ENCODE measurements at places on chromosomes 12 and 14.

- no peak for DNase-seq
Observed at GRCh38 chr14:77660754-77661153, 44.3 kb upstream of the SPTLC2 start.

DNA sequence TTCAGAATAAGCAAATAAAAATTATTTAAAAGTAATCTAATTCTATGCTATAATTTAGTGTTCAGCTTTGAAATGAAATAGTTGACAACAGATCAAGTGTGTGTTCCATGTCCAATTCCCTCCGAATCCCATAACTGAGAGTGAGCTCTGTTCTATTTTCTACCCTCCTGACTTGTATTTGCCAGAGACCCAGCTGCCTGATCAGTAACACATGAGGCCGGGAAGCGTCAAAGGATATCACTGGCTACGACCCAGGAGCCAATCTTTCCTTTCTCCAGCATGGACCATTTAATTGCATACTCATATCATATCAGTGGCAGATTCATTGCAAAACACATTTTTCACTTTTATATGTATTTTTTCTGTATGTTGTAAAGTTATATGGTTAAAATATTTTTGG lies 108.8 kb upstream of the TSPAN8 start:
- no peak for DNase-seq

DNA sequence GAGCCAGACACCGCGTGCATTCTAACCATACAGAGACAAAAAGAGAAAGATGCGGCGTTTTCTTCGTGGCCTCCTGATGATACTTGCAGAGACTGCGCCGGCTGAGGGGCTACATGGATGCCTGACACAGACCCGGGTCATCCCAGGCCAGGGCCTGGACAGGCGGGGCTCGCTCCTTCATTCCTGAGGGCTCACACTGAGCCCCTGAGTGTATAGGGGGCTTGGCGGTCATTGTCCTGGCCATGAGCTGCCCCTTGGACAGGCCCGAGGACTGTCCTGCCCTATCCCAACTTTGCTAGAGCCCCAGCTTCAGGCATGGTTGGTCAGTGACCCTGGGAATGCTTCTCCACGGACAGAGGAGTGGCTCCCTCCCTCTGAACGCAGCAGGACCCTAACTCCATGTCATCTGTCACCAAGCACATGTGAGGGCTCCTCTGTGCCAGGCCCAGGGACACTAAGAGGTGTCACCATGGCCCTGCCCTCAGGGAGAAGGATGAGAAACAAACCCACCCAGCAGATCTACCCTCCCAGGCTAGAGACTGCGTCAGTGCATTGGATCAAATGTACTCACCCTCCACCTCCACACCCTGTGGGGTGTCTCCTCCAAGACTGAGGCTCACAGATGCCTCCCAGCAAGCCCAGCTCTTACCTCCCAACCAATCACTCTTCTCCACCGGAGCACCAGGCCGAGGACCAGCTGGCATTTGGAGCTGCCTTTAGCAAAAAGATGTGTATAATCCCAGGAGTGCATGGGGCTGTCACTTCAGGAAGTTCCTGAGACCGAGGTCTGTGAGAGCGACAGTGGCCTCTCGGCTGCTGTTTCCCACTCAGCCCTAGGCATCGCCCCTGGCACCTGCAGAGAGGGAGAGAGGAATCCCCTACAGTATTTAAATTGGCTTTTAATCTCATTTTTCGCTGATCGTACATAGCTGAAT lies 102.7 kb downstream of the DICER1 start:
- DNase-seq = no peak

- DNase-seq = no peak
Observed at GRCh38 chr14:56224691-56225681, 106.8 kb downstream of the PELI2 start.

DNA sequence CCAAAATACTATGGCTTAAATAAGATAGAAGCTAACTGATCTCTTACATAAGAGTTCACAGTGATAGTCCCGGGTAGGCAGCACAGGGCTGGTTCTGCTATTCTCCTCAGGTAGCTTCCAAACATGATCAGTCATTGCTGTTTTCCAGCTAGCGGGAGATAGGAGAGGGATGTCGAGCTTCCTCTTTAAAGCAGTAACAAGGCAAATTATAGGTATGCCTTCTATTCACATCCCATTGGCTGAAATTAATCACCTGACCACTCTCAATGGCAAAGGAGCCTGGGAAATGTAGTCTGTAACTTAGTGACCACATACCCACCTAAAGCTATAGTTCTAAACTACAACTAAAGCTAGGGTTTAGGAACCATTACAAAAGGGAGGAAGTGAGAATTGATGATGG lies 34.5 kb upstream of the VRK1 start:
- peak; percentile 53 for DNase-seq

DNA sequence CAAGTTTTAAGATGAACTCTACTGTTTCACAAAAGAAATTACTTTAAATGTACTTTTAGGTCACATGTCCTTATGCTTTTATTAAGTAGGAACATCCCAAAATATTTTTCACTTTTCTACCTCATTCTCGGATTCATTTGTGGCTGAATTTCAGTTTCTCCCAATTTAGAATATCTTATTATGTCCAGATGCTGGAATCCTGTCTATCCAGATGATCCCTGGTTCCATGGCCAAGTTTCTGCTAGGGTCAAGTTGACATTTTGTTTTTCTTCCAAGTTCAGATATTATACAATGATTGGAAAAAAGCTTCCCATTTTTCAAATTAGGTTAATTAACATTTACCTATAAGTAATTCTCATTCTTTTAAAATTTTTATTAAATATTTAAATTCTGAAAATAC lies 181.8 kb upstream of the SLC16A7 start:
- no peak for DNase-seq

DNA sequence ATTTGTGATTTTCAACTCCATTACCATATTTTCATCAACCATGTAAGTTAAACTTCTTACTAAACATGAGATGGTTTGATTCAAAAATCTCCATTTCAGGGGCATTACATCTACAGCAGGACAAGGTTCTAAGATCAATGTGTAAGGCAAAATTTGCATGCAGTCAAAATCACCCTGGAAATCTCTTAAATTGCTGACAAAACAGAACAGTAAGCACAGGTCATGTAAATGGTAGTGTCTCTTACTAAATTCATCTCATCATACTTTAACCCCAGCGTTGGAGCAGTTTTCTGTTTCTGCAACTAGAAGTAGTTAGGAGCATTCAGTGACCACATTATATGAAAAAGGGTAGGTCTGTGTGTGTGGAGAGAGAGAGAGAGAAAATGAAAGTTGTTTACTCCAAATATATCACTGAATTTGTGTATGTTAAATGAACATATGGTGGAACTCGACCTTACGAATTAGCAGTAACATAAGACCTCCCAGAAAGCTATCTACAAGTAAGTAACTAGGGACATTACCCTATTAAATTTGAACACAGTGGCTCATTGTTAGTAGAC lies 227.5 kb downstream of the SSPN start:
- DNase-seq = no peak

DNA sequence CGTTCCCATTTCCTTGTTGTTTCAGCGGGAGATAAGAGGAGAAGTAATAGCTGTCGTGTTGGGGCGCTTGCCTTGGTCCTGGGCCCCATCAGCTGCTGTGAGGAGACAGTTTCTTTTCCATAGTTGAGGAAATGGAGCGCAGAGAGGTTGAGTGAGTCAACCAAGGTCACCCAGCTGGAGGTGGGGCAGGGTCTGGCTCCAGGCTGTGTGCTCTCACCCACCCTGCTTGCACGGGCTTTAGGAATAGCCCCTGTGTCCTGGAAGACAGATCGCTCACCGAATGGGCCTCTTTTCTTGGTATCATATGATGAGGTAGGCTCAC lies 165.7 kb upstream of the RTL1 start:
- no peak for DNase-seq

DNA sequence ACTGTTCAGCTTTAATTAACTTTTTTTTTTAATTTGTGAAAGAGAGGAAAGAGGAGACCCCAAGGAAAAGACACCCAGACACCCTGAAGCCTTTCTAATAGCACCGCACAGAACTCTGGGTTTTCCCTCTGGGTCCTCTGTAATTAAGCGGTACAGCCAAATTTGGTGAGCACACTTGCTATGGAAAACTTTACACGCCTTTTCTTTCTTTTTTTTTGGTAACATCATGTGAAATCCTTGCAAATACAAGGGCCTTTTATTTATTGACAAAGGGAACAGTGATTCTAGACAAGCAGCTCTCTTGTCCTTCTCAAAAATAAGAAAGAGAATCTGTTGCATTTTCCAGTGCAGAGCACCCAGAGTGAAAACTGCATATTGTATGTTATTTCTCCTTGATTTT lies 44.4 kb upstream of the CPM start:
- no peak for DNase-seq

- no peak for DNase-seq
Observed at GRCh38 chr12:66331814-66332213, 29.5 kb downstream of the HELB start.

GRCh38 chr12:20128928-20129327 lies 239.4 kb upstream of the PDE3A start:
- DNase-seq = no peak
